ENCODE measurements at places on chromosomes 5 and 9. TPM values are rescaled to one million over a fixed set of nuclear protein-coding genes. Genes with fewer than 3 reads are reported as not detected.

The GDF9 gene
- polyA plus RNA-seq, result 1.7 TPM

The SHC3 gene
- polyA plus RNA-seq, result 3.4 TPM

DNA sequence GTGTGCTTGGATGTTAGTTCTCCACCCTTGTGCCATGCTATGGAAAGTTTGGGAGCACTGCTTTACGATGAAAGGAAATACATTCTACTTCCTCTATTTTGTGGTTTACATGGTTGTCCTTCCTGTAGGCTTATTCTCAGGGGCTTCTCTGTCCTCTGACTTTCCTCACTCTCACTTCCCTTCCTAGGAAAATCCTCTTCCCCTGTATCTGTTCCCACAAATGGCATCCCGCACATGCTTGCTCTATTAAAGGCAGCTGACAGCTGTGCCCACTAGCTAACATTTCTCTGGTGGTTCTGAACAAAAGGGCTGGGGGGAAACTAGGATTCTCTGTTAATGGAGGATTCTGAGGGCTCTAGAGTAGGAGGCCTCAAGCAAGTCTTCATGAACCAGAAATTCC, 52.4 kb downstream of the FAM170A start:
- no peak for DNase-seq

DNA sequence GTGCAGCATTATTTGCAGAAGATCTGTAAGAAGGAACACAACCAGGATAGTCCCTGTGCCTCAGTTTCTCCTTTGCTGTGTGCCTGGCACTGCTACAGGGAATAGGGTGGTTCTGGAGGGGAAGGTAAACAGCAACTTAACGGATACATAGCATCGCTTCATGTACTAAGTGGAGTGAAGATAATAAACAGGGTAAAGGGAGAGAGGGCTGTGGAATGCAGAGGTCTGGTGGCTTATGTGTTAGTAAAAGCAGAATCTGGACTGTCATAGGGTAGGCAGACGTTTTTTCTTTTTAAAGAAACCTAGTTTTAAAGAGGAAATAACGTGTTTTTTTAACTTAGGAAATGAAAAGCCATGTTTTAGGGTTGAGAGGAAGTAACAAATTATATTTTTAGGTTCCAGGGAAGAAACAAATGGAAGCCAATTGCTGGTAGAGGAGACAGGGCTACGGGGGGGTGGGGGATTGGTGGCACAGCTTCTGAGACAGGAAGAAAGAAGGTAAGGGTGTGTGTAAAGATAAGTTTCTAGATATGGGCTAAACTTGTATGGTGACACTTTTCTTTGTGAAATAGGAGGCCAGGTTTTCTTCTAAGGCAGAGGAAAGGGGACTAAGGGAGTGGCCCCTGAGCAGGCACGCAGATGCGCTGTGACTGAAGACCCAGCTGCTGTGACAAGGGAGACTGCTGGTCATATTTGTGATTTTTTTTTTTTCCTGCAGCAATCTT, 1.3 kb downstream of the GNG10 start:
- DNase-seq, result no peak

GRCh38 chr5:116486588-116486987, 88.0 kb downstream of the SEMA6A start:
- no peak for DNase-seq

All from renal cortex interstitium (tissue), 15 donors.